ENCODE measurements at places on chromosomes 7 and 10.

DNA sequence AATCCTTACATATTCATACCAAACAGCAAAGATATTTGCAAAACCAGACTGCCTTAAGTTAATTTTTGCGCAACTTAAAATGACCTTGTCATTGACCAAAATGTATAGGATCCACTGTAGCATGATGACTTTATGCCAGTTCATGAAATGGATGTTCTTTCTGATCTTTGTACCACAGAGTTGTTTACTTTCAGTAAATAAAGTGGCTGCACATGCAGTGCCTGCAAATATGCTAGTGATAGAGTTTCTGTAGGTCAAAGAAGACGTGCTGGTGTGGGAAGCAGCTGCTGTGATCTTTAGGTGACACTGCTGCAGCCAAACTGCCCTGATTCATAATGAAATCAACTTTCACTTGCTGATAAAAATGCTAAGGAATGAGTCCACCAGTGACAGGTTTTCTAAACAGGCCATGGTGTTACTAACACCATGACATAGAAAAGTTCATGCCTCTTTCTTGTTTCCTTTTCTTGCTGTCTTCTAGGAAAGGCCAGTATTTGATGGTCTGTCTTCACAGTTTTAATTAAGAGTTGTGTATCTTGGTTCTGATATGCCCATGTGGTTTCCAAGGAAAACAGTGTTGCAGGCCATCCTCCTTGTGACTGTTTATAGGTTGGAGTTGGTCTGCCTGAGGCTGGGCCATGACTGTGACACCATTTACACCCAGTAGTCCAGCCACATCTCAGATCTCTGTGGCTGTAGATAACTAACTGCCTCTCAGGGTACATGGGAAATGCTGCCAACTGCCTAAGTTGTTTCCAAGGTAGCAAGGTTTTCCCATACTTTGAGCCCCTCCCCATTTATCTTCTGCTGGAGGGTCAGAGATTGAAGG, 62.5 kb downstream of the INSYN2A start:
- H3K4me1 ChIP-seq, result no peaks in the 10 kb centered on the region
- H3K4me3 ChIP-seq, result no peak overlapping the region
- no peak overlapping the region for H3K27ac ChIP-seq
- peaks cover 13% of the 10 kb centered on the region for H3K27me3 ChIP-seq
- no peak for DNase-seq

GRCh38 chr10:19944911-19945663, 128.9 kb downstream of the PLXDC2 start:
- H3K27me3 ChIP-seq, result no peaks in the 10 kb centered on the region
- peaks cover 4% of the 10 kb centered on the region for H3K4me1 ChIP-seq
- H3K27ac ChIP-seq, result no peak overlapping the region
- DNase-seq, result no peak
- peaks cover 5% of the 10 kb centered on the region for H3K36me3 ChIP-seq

GRCh38 chr10:895324-895723, 36.2 kb downstream of the LARP4B start:
- no peak overlapping the region for H3K4me3 ChIP-seq
- no peaks in the 10 kb centered on the region for H3K27me3 ChIP-seq
- no peak overlapping the region for H3K27ac ChIP-seq
- H3K36me3 ChIP-seq, result no peaks in the 10 kb centered on the region
- H3K4me1 ChIP-seq, result peaks cover 27% of the 10 kb centered on the region

- H3K36me3 ChIP-seq, result peaks cover 5% of the 10 kb centered on the region
- no peak overlapping the region for H3K4me3 ChIP-seq
- no peaks in the 10 kb centered on the region for H3K4me1 ChIP-seq
- no peak for DNase-seq
- H3K27ac ChIP-seq, result no peak overlapping the region
Observed at GRCh38 chr7:79319369-79319768, 134.1 kb downstream of the MAGI2 start.

DNA sequence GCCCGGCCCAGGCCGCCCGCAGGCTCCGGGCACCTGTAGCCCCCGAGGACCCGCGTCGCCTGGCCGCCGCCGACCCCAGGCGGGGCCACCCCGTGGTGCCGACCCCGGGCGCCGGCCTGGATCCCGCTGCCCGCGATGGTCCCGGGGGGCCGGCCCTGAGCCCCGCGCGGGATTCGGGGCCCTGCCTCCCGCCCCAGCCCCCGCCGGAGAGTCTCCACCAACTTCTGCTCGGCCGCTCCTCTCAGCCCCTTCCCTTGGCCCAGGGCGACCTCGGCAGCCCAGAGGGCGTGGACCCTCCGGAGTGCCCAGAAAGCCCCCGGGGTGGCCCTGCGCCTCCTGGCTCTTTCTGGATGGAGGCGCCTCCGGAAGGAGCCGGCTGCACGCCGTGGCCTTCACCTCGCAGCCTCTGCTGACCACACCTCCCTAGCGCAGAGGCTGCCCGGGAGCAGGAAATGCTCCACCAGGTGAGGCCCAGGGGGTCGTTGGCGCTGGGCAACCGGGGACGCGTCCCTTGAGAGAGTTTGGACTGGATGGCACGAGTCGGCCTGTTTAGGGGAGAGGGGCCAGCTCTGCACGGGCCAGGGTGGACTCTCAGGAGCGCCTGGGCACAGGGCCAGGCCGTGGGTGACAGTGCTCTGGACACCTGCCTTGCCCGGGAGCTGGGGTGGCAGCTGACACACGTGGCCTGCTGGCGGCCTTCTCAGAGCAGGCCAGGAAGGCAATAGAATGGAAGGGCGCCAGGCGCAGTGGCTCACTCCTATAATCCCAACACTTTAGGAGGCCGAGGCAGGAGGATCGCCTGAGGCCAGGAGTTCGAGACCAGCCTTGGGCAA, 529 bp downstream of the ZNF853 start:
- no peak for DNase-seq
- H3K27me3 ChIP-seq, result no peaks in the 10 kb centered on the region
- H3K27ac ChIP-seq, result no peak overlapping the region
- no peaks in the 10 kb centered on the region for H3K36me3 ChIP-seq
- peaks cover 12% of the 10 kb centered on the region for H3K4me1 ChIP-seq

- no peak for DNase-seq
- no peaks in the 10 kb centered on the region for H3K36me3 ChIP-seq
- no peaks in the 10 kb centered on the region for H3K4me1 ChIP-seq
- H3K4me3 ChIP-seq, result no peak overlapping the region
Observed at GRCh38 chr7:83502636-83503035, 146.3 kb downstream of the SEMA3E start.

DNA sequence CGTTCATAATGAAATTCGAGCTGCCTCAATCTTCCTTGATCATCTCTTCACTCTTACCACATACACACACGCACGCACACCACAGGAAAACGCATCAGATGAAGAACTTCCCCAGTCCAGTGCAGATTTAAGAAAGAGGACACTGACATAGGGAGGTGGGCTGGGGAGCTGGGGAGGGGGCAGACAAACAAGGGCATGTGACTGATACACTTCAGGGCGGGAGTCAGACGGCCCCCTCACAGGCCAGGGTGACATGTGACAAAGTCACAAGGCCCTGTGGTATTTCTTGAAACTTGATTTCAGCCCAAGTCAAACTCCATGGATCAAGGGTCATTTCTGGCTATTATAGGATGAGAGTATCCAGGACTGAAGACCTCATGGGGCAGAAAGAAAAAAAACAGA, 82.6 kb downstream of the KCNMA1 start:
- no peak overlapping the region for H3K4me3 ChIP-seq
- peaks cover 6% of the 10 kb centered on the region for H3K4me1 ChIP-seq
- peak overlapping the region; percentile 12 for H3K27ac ChIP-seq
- no peaks in the 10 kb centered on the region for H3K36me3 ChIP-seq
- DNase-seq, result no peak

- no peak for DNase-seq
- H3K4me3 ChIP-seq, result no peak overlapping the region
- no peaks in the 10 kb centered on the region for H3K4me1 ChIP-seq
- no peak overlapping the region for H3K27ac ChIP-seq
- no peaks in the 10 kb centered on the region for H3K36me3 ChIP-seq
Observed at GRCh38 chr10:47013507-47014154, 102.4 kb downstream of the PTPN20 start.

GRCh38 chr10:72756674-72757385, 64.9 kb downstream of the MCU start:
- no peaks in the 10 kb centered on the region for H3K27me3 ChIP-seq
- no peak overlapping the region for H3K4me3 ChIP-seq
- peaks cover 25% of the 10 kb centered on the region for H3K4me1 ChIP-seq
- no peaks in the 10 kb centered on the region for H3K36me3 ChIP-seq

DNA sequence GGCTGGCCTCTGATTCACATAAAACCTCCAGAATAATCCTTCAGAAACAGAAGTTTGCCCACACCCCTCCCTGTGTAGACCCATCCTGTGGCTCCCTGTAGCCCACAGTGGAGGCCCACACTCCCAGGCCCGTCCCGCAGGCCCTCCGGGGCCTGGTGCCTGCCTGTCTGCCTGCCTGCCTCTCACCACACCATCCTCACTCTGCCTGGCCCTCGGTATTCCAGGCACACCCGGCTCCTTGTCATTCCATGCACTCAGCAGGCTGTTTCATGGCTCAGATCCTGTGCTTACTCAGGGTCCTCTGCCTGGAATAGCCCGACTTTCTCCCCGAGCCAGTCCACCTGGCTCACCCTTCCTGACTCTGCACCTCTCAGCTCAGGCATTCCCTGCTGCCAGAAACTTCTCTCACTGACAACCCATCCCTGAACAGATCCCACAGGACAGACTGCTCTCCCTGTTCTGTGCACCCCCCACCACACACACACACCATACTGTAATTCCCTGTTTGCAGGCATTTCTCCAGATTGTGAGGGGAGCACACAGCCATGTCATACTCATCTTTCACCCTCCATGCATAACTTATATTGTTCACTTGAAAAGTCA, 498.0 kb upstream of the ZMIZ1 start:
- H3K4me1 ChIP-seq, result no peaks in the 10 kb centered on the region
- no peak overlapping the region for H3K4me3 ChIP-seq
- peaks cover 28% of the 10 kb centered on the region for H3K27me3 ChIP-seq
- no peaks in the 10 kb centered on the region for H3K36me3 ChIP-seq
- no peak for DNase-seq

DNA sequence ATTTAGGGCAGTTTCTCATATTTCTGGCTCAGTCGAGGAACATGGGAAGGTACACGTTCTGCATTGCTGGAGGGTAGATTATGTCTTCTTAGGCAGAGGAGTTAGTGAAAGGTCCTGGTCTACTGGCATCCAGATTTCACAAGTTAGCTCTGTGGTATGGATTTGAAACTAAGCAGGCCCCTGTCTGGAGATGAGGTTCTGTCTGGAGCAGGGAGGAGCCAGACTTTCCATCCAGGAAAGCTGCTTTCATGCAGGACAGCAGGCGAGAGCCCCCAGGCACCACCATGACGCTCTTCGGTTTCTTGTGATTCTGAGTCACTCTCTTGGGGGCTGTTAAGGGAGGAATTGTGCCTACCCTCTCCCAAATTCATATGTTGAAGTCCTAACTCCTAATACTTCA, 184.3 kb downstream of the KIAA1217 start:
- peaks cover 2% of the 10 kb centered on the region for H3K27me3 ChIP-seq
- H3K36me3 ChIP-seq, result no peaks in the 10 kb centered on the region
- H3K4me1 ChIP-seq, result no peaks in the 10 kb centered on the region

- no peak overlapping the region for H3K4me3 ChIP-seq
- H3K36me3 ChIP-seq, result no peaks in the 10 kb centered on the region
- no peak overlapping the region for H3K27ac ChIP-seq
- H3K27me3 ChIP-seq, result peaks cover 11% of the 10 kb centered on the region
- peaks cover 6% of the 10 kb centered on the region for H3K4me1 ChIP-seq
Observed at GRCh38 chr7:71735961-71736556, 604.1 kb downstream of the GALNT17 start.

DNA sequence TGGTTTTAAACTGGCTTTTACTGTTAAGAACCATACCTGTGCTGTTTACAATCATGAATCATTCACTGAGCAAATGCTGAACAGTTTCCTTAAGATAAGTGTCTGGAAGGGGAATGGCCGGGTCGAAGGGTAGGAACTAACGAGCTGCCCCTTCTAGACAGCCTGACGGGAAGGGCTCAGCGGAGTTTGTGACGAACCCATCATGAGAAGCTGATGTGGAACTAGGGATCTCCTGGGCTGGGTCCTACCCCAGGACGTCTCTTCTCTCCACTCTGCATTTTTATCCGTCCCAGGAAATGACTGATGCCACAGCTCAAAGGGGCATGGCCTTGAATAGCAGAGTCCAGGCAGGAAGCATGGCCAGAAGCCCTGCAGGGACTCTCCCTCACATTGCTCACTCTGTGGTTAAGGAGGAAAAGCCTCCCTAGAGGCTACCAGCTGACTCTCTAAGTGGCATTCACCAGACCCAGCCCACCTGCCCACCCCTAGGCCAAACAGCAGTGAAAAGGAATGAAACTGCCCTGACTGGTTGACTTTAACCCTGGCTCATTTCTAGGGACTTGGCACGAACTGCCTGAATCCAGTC, 112.0 kb downstream of the PFKFB3 start:
- peaks cover 7% of the 10 kb centered on the region for H3K4me1 ChIP-seq
- H3K36me3 ChIP-seq, result peaks cover 4% of the 10 kb centered on the region
- no peak for DNase-seq

DNA sequence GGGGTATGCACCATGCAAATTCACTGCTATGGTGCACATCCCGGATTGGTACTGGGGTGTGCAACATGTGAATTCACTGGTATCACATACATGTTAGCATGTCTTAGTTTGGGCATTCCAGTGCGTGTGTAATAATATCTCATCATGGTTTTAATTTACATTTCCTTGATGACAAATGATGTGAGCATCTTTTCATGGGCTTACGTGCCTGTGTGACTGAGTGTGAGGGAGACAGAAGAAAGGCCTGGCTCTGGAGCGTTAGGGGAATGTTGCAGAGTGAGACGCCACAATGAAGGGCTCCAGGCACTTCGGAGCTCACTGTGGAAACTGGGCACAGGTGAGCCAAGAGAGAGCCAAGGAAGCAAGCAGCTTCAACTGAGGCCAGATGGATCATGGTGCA, 162.6 kb downstream of the UBE2H start:
- no peak overlapping the region for H3K27ac ChIP-seq
- no peaks in the 10 kb centered on the region for H3K36me3 ChIP-seq
- peak; percentile 42 for DNase-seq

GRCh38 chr7:85160223-85160622, 26.6 kb downstream of the SEMA3D start:
- H3K4me1 ChIP-seq, result no peaks in the 10 kb centered on the region
- peaks cover 25% of the 10 kb centered on the region for H3K36me3 ChIP-seq
- no peaks in the 10 kb centered on the region for H3K27me3 ChIP-seq
- no peak overlapping the region for H3K4me3 ChIP-seq
- no peak for DNase-seq

DNA sequence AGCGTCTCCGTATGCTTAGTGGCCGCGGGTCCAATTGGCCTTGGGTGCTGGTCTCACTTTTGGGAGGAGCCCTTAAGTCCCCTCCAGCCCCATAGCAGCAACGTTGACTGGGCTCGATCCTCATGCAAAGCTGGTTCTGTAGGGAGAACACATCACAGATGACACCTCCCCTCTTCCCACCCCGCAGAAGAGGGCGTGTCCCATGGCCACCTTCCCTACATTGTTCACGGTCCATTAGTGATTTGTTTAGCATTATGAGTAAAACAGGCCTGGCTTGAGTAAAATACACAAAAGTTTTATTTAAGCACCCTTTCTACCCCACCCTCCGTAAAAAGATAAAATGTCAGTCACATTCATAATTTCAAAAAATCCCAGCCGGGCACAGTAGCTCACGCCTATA, 89.1 kb upstream of the SH2B2 start:
- DNase-seq, result no peak
- H3K4me3 ChIP-seq, result no peak overlapping the region
- no peaks in the 10 kb centered on the region for H3K4me1 ChIP-seq
- H3K36me3 ChIP-seq, result peaks cover 5% of the 10 kb centered on the region
- H3K27ac ChIP-seq, result no peak overlapping the region

- H3K36me3 ChIP-seq, result peaks cover 10% of the 10 kb centered on the region
- no peaks in the 10 kb centered on the region for H3K27me3 ChIP-seq
- DNase-seq, result no peak
- H3K4me1 ChIP-seq, result peaks cover 39% of the 10 kb centered on the region
- no peak overlapping the region for H3K27ac ChIP-seq
Observed at GRCh38 chr7:33539659-33540400, 365.5 kb upstream of the BMPER start.

Data from natural killer cell treated with Interleukin-12 subunit alpha and Interleukin-12 subunit beta and Interleukin-15 and Interleukin-18, amount 100 ng/mL, for 72 hours (primary cell).